ENCODE measurements at places on chromosomes 2 and 18.

DNA sequence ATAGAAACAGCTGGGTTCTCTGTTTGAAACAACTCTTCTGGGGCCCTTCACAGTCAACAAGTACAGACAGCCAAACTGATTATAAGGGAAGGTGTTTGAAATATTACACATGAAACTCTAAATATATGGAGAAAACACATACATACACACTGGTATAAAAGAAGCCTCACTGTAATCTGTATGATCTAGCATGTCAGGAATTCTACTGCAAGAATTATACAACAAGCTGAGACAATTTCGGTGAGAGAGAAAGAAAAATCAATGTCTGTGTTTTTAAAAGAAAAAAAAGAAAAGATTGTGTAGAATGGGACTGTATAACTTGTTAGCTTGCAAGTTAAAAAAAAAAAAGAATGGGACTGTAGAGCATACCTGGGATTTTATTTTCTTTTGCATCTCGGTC is 26.3 kb downstream of the IRS1 start:
- no peak for DNase-seq

DNA sequence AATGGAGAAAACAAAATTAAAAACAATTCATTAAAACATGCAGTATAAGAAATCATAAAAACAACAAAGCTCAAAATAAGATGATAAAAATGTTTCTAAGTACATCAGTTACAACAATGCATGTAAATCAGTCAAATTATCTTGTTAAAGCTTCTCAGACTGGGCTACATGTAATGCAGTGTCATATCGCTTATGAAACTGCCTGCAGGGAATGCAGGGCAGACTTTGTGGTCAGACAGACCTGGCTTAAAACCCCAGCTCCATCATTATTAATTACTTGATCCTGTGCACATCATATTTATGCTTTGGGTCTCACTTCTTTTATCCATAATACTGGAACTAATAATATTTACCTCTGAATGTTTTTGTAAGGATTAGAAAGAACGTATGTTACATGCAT is 74.6 kb downstream of the PID1 start:
- DNase-seq, result no peak

DNA sequence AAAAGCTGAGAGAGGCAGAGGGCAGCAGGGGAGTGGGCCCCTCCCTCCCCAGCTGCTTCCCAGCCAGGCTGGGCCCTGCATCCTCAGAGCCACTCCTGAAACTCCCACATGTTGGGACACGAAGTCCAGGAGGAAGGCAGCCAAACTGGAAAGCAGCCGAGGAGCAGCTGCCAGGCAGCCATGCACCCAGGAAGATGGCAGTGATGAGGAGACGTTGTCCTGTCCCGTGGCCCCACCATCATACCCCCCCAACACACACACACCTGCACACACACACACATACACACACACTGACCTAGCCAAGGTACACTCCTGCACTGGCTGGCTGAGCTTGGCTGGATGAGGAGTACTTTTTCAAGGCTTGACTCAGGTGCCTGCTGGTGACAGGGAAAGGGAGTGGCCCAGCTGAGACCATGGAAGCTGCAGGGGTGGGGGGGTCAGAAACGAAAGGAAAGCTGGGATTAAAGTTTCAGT is 106.0 kb downstream of the CYP26B1 start:
- DNase-seq, result no peak

DNA sequence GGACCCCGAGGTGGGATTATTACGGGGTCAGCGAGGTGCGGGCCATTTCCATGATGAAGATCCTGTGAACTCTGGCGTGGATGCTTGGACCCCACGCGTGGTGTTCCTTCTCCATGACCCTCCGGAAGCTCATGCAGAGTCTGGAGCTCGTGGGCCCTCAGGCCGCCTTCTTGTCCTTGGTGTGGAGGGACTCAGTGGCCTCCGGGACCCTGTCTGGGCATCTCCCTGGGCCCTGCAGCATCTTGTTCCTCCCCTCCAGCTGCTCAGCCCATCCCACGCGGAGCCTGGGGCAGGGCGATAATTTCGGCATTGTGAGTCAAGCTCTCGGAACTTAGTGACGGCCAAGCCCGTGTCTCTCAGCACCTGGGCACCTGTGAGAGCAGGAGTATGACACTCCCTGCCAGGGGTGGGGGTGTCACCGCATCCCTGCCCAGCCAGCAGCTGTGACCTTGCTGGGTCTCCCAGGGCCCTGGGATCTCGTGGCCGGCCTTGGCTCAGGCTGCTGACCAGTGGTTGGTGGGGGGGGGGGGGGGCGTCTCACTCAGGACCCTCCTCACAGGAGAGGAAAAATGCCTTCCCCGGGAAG is 24.6 kb downstream of the RTP5 start:
- no peak for DNase-seq

- no peak for DNase-seq
Observed at GRCh38 chr2:136766073-136766404, 694 bp downstream of the THSD7B start.

DNA sequence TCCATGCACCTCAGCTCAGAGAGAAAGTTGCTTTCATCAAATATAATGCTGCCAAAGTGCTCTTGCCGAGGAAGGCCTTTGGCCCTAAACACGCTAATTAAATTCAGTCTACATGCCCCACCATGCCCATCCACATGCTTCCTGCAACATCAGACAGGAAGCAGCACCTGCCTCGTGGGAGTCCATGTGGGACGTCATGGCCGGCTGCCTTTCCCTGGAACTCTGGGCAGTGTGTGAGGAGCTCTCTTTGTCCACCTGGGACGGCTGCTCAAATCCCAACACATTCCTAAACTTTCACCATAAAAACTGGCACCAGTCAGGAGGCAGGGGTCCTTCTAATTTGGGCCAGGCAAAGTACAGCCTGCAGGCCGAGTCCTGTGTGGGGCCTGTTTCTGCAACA is 23.1 kb downstream of the FAM178B start:
- no peak for DNase-seq

GRCh38 chr2:201969938-201970785 is 63.5 kb upstream of the FZD7 start:
- no peak for DNase-seq

DNA sequence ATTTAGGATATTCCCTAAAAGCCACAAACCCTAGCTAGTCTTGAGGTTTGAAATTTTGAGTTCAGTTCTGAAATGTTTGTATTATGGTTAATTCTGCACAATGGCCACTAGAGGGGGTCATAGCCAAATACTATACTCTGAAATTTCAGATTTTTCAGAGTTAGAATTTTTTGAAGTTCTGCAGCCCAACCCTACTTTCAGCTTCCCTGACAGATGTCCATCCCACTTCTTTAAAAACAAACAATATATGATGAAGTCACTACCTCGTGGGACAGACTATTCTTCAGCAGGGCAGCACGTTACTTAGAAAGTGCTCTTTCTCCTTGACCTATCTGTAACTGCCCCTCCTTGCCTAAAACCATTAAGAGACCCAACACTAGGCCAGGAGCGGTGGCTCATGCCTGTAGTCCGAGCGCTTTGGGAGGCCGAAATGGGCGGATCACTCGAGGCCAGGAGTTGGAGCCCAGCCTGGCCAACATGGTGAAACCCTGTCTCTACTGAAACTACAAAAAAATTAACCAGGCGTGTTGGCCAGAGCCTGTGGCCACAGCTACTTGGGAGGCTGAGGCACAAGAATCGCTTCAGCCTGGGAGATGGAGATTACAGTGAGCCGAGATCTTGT is 48.2 kb upstream of the PAPOLG start:
- no peak for DNase-seq

DNA sequence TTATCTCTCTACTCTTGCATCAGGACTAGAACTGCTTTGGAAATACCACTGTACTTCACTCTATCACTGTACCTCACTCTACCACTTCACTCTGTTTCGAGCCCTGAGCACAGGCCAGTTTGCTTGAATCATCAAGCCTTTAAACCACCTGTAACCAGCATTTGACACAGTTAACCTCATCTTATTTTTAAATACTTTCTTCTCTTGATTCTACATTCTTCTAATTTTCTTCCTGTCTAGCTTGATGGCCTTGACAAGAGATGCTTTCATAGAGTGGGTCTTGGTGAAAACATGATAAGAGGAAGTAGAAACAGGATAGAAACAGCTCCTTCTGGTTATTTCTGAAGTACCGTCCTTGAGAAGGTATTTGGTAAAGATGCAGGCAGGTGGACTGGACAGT is 78.1 kb downstream of the SPIRE1 start:
- DNase-seq, result no peak

GRCh38 chr18:2826581-2826980 is 20.2 kb upstream of the EMILIN2 start:
- no peak for DNase-seq

DNA sequence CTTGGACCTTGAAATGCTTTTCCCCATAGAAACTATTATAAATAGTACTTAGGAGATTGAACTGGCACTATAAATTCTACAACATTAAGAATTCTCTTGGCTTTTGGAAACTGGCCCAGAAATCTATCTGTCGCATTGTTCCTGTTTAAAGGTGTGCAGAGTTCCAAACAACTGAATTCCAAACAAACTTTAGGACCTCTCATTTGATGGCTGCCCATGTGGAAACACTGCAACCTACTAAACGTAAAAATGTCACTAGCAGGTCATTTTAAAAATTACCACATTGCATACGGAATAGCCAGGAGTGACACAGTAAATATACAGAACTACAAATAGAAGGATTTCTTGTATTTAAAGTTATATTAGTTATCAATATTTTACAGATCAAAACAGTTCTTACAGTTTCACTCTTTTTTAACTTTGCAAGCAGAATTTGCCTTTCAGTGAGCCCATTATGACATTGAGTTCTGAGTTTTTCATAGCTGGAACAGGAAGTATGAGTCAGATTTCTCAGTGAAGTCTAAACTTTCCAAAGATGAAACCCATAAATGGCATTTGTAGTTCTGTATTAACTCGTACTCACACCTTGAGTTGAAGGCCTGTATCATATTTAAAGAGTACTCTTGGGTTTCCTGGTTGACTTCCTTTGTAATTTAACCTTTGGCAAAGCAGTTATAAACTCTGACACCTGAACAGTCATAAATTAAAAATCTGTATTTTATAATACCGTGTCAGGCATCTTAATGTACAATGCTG is 142.3 kb upstream of the BOD1L2 start:
- no peak for DNase-seq

DNA sequence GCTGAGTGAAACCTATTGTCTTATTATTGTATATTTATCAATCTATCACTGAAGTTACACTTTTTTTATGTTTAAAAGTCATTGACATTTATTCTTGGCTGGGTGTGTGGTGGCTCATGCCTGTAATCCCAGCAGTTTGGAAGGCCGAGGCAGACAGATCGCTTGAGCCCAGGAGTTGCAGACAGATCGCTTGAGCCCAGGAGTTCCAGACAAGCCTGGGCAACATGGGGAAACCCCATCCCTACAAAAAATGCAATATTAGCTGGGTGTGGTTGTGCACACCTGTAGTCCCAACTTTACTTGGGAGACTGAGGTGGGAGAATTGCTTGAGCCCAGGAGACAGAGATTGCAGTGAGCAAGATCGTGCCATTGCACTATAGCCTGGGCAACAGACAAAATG is 97.8 kb downstream of the EPC2 start:
- DNase-seq, result no peak

- DNase-seq, result no peak
Observed at GRCh38 chr2:125085904-125086303, 1060.8 kb downstream of the CNTNAP5 start.

DNA sequence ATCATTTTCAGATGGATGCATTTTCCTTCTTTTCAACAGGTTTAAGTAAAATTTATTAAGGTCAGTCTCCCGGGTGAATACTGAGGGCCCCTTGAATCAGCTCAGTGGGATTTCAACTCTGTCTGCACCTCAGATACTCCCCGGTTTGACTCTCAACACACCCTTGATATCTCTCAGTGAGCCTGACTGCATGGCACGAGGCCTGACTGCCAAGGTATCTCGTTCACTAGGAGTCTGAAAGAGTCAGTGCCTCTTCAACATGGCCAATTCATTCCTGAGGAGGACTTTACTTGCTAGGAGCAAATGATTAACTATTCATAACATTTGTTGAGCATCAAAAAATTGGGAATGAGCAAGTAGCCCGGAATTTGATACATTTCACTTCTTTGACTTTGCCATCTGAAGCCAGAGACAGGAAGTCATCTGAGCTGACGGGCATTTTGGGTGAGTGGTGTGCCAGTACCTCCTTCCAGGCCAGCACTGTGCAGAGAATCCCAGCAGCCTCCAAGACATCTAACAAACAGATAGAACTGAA is 81.0 kb downstream of the VAPA start:
- DNase-seq, result no peak

DNA sequence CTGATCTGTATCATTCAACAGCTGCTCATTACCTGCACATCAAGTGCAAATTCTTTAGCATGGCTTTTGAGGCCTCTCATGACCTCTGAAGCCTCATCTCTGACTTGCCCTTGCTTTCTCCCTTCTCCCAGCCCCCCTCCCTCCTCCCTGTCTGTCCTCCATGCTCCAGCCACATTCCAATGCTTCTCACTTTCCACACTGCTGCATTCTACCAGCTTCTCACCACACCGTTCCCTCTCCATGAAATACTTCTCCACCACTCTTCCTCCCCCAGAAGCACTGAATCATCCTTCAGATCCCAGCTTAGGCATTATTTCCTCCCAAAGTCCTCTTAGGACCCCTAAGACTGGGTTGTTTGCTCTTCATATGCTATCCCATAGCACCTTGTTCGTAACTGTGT is 26.9 kb downstream of the GCG start:
- no peak for DNase-seq

- DNase-seq, result no peak
Observed at GRCh38 chr2:54208364-54209240, 47.4 kb downstream of the TSPYL6 start.

GRCh38 chr2:207417301-207417718 is 112.5 kb upstream of the CREB1 start:
- no peak for DNase-seq

- no peak for DNase-seq
Observed at GRCh38 chr2:231123362-231123898, 1.4 kb downstream of the HTR2B start.

DNA sequence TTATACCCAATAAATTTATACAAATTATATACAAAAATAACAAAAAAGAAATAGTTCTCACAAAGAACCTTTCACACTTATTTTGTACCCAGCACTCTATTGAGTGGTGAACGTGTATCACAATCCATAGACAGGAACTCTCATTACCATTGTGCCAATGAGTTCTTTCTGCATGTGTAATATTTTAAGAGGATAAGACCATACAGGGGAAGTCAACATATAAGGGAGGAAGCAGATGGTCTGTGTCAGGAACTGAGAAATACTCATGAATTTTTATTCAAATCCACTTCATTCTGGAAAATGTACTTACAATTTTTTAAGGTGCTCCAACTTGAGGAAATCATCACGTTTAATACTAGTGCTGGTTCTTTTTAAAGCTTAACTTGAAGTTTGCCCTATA is 27.1 kb upstream of the ELOA2 start:
- no peak for DNase-seq

All from SW 1271 (cell line).